Hematopoietic multipotent progenitor cell treated with erythropoietin and hydrocortisone succinate and interleukin-3 and kit ligand, for 4 days (in vitro differentiated cells): ENCODE measurements at places on chromosomes 5 and 9.

DNA sequence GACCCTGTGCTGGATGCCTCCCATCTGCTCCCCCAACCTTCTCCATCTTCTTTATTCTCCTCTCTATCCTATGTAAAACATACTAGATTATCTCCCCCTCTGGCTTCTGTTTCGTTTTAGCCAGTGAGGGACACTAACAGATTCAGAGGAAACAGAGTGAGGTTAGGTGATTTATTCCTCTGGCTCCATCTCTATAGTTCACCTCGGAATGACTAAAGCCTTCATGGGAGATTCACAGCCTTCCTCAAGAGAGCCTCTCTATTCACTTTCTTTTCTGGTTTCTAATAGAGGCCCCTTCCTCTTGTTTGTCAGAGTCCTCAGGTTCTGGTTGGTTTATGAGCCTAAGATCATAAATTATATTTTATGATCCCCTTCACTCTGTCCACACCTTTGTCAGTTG, 633.1 kb upstream of the TYRP1 start:
- no peak for DNase-seq

- DNase-seq: no peak
Measured at GRCh38 chr5:160555581-160555970, 133.9 kb downstream of the PTTG1 start.

DNA sequence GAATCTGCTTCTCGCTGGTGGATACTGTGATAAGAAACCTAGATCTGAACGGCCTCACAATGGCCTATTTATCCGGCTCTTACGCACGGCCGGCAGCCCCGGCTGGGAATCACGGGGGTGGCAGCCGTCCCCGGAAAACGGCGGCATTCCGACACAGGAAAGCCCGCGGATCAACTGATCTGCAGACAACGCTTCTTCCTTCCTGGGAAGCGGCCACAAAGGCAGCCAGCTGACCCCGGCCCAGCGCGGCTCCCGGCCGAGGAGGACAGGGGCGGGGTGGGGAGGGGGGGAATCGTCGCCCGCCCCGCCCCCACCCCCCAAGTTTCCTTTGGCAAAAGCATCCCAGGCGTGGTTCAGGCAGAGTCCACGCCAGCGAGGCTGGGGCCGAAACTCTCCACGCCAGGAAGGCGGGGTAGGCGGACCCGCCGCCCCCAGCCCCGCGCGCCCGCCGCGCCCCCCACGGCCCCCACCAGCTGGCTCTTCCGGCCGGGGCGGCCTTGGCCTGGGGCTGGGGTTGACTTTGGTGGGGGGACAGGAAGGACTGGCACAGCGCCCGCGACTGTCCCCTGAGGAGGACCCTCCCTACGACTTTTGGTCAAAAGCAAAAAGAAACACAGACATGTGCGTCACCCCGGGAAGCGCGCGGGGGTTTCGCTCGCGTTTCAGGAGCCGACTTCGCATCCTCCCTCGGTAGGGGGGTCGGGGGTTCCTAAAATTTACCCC, 247.7 kb upstream of the ANKRD55 start:
- DNase-seq: peak; percentile 46

GRCh38 chr9:78288214-78288892, 8.6 kb upstream of the PSAT1 start:
- no peak for DNase-seq

DNA sequence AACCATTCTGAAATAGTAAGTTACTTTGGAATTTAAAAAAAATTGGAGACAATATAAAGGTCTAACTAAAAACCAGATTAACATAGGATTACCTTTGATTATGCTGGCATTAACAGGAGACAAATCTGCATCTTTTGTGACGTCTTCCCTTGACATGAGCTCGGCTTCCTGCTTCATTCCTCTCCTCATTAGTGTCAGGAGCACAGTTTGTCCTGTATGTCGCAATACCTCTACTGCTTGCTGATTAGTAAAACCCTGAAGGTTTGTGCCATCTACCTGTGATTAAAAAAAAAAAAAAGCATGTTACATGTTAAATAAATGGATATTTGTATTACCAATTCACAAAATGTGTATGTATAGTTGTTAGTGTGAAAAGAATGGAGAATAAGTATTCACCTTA, 73.7 kb downstream of the MPDZ start:
- DNase-seq: no peak

DNA sequence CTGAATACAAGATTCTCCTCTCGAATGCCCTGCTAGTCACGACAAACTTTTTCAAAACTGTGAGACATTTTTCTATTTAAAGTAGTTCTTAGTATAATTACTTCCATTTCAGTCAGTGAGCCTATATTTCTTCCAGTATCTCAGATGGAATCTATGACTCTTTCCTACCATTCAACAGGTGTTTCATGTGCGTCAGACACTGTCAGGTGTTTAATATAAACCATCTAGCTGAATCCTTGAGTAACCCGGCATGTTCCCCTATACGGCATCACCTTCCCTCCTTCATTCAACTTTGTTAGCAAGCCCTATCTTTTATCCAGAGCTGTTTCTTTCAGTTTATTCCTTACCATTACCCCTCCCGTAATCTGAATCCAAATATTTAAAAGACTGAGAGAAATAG, 418.8 kb downstream of the RAB3C start:
- DNase-seq: no peak

DNA sequence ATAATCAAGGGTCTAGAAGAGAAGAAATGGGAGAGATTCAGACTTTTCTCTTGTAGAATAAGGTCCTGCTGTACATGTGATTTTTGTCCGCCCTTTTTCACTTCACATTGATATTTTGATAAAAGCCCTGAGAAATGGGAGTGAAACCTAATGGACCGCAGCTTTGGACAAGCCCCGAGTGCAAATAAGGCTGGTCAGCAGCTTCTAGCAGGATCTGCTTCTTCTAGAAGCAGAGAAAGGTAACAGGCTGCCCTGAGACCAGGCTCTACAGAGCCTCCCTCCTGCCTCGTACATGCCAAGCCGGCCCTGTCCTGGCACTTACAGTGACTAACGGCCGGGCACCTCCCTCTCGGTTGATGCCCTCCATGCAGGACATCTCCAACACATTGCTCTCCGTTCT, 33.4 kb downstream of the ACER2 start:
- DNase-seq: no peak

- no peak for DNase-seq
Measured at GRCh38 chr9:18905028-18905882, 127.8 kb downstream of the SAXO1 start.

DNA sequence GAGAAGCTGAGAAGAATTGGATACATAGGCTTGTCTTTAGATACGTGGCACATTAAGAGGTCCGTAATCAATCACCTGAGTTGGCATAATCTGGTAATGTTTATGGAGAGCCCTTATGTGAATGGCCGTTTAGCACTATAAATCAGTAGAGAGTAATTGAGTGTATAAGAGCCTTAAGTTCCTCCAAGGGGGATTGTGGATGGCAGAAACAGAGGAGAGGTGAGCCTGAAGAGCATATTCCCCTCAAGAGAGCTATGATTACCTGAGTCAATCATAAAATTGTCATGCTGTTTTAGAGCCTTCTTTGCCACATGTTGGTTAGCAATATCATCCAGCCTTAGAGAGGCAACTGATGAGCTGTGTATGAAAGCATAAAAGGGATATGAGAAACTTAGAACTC, 58.8 kb downstream of the FOCAD start:
- DNase-seq: no peak

GRCh38 chr5:40394698-40395097, 285.0 kb upstream of the PTGER4 start:
- DNase-seq: no peak

DNA sequence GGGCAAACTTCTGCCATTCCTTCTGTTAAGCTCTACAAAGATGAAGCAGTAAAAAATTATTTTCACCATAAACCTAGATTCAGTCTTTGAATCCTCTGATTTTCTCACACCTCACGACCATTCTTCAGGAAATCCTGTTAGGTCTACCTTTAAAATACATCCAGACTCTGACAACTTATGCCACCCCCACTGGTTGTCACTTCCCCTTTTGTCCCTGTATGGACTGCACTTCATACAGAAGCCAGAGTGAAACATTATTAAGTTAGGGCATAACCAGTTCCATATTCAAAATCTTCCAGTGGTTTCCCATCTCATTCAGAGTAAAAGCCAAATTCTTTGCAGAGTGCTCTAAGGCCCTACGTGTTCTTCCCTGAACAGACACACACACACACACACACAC, 499.8 kb downstream of the RASEF start:
- peak; percentile 6 for DNase-seq

DNA sequence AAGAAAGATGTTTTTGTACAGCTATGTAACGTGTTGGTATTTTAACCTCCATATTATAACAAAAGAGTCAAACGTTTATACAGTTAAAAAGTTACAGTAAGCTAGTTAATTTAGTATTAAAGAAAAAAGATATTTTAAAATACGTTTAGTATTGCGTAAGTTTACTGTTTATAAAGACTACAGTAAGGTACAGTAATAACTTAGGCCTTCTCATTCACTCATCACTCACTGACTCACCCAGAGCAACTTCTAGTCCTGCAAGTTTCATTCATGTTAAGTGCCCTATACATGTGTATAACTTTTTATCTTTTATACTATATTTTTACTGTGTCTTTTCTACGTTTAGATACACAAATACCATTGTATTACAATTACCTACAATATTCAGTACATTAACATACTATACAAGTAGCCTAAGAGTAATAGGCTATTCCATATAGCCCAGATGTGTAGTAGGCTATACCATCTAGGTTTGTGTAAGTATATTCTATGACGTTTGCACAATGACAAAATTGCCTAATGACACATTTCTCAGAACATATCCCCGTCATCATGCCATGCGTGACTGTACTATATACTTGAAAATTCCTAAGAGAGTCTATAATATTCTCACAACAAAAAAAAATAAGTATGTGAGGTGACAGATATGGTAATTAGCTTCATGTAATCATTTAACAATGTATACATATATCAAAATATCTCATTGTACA, 33.8 kb downstream of the ERP44 start:
- no peak for DNase-seq

GRCh38 chr5:163407034-163407655, 30.2 kb upstream of the CCNG1 start:
- peak; percentile 62 for DNase-seq

DNA sequence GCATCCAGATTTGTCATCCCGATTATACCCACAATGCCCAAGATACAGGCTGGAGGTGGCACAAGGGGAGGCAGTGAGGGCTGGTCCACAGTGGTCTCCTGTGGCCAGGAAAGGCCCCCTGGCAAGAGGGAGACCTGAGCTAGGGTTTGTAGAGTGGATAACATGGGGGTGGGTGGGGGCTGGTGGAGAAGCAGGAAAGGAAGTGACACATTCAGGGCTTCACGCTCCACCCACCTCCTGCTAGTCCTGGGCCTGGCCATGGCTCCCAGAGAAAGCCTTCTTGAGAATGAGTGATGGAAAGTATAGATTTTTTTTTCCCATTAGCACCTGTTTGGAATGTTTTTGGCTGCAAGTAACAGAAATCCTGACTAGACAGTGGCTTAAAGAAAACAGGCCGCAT, 81.3 kb downstream of the ANKRD33B start:
- DNase-seq: no peak

DNA sequence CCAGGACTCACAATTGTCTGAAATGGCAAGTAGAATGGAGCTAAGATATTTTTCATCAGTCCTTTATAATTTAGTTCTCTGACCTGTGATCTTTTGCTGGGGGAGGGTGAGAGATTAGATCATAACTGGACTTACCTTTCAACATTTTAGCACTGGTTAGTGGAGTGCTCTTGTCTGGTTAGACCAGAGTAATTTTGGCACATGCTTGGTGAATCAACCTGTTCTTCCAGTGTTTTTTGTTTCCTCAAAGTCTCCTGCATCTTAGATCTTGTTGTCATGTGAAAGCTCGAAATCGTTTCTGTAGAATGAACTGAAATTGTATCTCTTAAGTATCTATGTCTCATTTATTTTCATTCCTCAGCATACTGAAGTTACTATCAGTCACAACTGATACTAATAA, 122.4 kb downstream of the TLE4 start:
- DNase-seq: no peak

DNA sequence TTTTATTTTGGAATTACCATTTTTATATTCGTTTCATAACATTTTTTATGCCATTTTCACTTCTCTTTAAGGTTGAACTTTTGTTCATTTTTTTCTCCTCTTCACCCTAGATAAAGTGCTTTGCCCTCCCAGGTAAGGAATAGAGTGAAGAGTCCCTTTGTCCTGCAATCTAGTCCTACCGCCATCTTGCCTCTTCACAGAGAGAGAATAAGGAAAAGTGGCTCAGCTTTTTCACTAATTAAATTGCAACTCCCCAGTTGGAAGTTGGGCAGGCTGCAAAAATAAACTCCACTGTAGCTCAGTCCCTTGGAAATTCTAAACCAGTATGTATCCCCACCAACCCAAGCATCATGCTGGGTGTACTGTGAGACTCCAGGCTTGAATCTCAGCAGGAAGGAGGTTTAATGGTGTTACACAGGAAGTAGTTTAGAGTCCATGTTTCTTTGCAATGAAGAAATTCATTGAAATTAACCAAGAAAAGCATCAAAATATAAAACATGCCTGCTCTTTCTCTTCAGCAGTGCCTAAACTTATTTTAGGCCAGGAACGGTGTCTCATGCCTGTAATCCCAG, 60.3 kb upstream of the PCSK1 start:
- DNase-seq: no peak

- DNase-seq: no peak
Measured at GRCh38 chr5:130796032-130796431, 369.0 kb downstream of the HINT1 start.

GRCh38 chr9:112010537-112010936, 113.9 kb downstream of the UGCG start:
- no peak for DNase-seq

DNA sequence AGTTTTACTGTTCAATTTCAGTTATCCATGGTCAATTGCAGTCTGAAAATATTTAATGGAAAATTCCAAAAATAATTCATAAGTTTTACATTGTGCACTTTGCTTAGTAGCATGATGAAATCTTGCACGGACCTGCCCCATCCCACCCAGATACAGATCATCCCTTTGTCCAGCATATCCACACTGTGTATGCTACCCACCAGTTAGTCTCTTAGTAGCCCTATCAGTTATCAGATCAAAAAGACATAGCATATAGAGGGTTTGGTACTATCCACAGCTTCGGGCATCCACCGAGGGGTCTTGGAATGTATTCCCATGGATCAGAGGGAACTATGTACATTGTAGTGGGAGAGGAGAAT, 97.7 kb downstream of the SLC44A1 start:
- DNase-seq: no peak

DNA sequence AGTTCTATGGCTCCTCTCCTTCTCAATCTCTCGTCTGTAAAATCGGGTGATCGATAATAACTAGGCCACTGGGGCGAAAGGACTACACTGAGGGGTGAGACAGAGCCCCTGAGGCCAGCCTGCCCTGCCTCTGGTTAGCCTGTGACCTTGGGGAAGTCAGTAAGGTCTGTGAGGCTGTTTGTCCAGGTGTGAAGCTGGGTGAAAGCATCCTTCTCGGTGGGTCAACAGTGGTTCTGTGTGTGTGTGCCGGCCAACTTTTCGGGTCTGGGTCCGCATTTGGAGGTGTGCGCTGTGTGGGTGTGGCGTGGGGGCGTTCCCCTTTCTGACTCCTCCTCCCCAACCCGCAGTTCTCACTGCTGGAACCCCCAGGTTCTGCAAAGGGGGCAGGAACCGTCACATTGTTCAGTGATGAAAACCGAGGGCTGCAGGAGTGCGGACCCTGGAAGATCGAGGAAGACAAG, 5.0 kb upstream of the RNF44 start:
- peak; percentile 73 for DNase-seq
